SK-N-MC (cell line): ENCODE measurements at places on chromosomes 12 and 14.

DNA sequence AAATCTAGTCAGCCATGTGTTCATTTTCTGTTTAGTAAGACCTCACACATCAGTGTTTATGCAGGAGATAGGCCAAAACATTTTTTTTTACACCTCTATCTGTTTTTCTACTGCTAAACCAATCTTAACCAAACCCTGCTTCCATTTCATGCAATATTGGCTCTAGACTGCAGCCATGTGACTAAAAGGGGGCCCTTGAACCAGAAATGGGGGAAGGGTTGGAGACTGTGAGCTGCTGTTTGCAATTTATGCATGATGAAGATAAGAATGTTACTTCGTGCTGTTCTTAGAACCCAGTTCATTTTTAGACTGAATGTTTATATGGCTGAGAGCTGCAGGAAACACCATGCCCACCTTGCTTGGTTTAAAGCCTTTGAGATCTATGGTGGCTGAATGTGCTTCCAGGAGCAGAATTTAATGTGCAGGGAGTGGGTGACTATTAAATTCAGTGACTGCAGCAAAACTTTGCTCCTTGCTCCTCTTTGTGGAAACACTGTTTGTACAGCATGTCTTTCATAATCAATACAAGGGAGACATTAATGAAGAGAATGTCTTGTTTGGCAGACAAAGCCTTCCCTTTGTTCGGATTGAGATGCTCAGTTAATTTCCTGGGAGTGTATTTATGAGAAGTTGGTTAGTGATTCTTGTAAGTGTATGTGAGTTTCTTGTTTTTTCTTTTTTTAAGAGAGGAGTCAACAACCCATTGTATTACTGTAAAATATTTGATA lies 53.6 kb downstream of the CHST11 start:
- no peak for DNase-seq

GRCh38 chr12:133058203-133059113 lies 21.1 kb downstream of the ZNF84 start:
- no peak for DNase-seq

DNA sequence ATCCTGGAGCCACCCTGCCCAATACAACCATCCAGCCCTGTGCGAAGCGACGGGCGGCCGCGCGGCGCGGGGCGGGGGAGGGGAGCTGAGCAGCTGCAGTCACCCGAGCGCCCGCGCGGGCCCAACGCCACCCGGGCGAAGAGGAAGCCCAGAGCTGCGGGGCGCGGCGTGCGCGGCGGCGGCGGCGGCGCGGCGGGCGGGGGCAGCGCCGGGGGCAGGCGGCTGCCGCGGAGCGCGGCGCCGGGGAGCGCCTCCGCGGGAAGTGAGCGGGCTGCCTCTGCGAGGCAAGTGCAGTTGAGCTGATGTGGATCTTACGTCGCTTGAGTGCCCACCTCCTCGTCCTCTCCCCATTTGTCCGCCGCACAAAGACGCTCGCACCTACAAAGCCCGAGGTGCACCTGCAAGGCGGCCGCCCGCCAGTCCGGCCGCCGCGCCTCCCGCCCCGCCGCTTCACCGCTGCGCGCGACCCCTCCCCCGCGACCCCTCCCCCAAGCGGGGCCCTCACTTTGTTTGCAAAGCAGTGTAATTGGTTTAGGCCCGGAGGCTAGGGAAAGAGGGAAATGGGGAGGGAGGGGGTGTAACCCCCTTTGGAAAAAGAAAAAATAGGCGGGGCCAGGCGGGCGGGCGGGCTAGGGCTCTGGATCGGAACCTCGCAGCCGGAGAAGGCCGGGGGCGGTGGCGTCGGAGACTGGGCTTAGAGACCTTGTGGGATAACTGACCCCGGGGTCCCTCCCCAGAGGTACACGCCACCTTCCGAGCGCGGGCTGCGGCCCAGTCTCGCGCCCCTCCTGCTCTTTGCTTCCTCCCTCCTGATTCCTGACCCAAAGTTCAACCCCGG lies at the start of the genes FOXA1 and TTC6:
FOXA1 (minus strand) TSS at position 279 of the 838 bp plus-strand sequence; CDS start at position 2, 277 bp downstream.
TTC6 (plus strand) TSS at position 659 of the 838 bp plus-strand sequence. CDS start 26,436 bp downstream, outside the sequence.
- no peak for DNase-seq

DNA sequence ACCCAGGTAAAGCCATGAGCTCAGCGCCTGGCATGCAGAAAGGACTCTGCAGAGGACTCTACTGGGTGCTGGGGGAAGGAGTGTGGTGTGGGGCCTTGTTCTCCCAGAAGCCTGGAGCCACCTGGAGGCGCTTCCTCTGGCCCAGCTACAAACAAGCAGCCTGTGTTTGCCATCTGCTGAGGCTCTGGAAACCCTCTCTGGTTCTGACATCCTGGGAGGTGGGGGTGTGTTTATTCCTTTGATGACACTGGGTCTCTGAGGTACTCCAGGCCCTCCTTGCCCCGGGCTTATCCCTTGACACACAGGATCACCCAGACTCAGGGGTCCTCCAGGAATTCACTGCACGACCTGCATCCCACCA lies 44.9 kb downstream of the RNF34 start:
- DNase-seq = no peak

- no peak for DNase-seq
Measured at GRCh38 chr14:61557854-61558253, 137.5 kb upstream of the HIF1A start.

- no peak for DNase-seq
Measured at GRCh38 chr12:43917896-43918295, 82.0 kb downstream of the TMEM117 start.

DNA sequence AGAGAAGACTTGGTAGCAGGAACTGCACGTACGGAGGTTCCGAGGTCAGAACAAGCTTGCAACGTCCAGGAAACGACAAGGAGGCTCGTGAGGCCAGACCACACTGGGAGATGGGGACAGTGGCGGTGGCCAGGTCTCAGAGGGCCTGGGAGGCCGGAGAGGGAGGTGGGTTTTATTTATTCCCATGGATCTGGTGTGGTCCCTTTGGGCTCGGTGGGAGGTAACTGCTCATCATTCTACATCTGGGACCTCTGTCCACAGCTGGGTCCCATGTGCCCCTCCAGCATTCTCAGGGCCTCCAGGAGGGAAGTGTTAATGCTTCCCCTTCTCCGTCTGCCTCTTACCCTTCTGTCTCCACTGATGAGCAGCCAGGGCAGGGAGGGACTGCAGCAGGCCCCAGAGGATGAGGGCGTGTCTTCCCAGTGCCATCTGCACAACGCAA lies 35.7 kb upstream of the NCOR2 start:
- no peak for DNase-seq

DNA sequence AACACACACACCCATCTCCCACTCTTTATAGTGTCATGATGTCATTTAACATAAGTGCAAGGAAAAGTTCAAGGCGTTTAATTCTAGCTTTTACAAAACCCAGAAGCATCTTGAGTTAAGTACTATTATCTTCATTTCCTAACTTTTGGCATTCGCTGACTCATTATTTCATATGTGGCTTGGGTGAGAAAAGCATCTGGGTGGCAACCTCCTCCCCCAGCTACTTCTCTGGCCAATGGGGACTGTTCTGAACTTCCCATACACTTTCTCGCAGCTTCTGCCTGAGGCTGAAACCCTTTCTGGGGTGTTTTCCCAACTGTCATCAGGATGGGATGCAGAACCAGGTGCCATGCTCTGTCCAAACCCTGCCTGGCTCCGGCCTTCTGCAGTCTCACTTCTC lies 2.8 kb upstream of the MARK3 start:
- DNase-seq = peak; percentile 84

DNA sequence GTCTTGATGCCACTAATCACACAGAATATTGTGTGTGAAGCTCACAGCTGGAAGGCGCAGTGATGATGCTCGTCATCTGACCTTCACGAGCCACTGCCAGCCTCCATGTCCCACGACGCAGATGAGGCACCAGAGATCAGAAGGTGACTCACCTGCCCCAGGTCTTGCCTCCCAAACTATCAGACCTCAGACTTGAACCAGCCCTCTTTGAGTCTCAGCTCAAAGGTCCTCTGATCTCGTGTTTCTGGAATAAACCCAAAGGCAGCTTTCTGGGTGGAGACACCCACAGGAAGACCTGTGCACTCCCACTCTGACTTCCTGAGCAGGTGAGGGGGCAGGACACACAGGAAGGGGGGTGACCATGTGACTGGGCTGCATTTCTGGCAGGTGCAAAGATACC lies 19.6 kb upstream of the CHGA start:
- DNase-seq = no peak
